ENCODE measurements at places on chromosomes 5 and 9.
A peak's percentile ranks its signal among the peaks of the same experiment; 100 is the strongest.

GRCh38 chr9:32344551-32345182, 39.8 kb upstream of the ACO1 start:
- no peak for DNase-seq

- DNase-seq, result peak; percentile 30
Measured at GRCh38 chr9:125748446-125749099, 1.4 kb downstream of the PBX3 start.

DNA sequence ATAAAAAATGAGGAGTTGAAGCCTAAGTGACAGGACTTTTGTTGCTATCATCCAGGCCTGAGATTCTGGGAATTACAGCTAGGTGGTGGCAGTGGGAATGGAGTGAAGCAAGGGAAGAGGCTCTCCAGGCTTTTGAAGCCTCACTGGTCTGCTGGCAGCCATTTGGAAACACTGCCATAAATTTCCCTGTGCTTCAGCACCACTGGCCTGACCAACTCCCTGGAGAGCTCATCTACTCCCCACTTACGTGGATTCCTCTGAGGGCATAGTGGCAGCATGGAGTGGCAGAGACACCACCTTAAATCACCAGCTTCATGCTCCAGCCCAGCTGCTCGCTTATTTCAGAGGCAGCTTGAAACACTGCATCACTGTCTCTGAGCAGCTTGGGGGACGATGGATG, 518.2 kb downstream of the TLR4 start:
- DNase-seq, result no peak

DNA sequence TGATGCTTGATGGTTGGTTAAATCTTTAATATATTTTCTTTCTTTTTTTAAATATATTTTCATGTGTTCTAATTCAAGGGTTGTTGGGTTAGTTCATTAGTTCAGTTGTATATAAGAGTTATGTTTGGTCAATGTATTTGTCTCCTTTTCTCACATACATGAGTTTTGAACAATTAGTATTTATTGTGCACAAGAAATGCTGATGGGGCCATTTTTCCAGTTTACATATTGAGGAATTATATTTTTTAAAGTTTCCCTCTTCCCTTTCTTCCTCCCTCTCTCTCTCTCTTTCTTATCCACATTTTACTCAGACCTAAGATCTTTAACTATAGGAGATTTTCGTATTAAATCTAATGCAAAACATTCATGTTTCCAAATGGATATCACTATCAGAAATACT, 74.0 kb downstream of the LNPEP start:
- no peak for DNase-seq

DNA sequence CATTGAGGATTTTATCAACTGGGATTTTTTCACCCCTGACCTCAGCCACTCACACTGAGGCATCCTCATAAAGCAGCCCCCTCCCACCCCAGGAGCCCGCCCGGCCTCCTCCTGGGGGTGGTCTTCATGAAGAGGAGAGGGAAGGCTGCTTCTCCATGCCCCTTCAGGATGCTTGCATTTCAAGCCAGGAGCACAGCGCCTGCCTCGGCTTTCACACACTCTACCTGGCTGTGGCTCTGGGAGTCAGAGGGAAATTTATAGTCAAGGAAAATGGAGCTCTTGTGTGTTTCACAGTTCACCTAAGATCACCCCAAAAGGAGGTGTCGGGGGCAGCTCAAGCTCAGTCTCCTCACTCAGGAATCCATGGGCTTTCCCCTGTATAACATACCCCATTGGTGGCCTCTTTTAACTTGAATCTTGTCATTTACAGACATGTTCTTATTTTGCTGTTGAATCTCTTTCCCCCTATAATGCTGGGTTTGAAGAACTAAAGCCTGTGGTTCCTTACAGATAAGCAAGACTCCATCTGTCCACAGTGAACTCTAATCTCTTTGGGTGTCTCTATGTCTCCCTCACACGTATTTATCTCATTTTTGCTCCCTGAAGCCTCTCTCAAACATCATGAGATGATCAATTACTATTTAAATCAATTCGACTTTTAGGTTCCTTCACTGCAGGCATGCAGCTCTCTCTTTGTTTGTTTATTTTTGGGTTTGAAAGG, 22.6 kb upstream of the IQGAP2 start:
- DNase-seq, result no peak

DNA sequence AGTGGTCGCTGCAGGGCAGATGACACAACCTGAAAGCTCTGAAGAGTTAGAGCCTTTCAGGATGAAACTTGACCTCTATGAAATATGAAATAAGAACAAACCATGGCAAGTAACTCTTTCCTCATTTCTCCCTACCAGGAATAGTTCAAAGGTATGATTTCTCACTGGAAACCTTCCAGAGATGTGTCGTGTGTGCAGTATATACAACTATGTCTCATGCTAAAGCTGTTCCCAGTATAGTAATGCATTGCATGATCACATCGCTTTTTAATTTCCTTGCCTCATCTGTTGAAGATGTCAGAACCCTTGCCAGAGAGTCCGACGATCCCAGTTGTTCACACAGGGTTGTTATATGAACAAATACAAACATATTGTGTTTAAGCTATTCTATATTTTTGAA, 45.8 kb upstream of the RGMB start:
- no peak for DNase-seq

- peak; percentile 18 for DNase-seq
Measured at GRCh38 chr5:39274398-39275085, 55.2 kb upstream of the FYB1 start.

DNA sequence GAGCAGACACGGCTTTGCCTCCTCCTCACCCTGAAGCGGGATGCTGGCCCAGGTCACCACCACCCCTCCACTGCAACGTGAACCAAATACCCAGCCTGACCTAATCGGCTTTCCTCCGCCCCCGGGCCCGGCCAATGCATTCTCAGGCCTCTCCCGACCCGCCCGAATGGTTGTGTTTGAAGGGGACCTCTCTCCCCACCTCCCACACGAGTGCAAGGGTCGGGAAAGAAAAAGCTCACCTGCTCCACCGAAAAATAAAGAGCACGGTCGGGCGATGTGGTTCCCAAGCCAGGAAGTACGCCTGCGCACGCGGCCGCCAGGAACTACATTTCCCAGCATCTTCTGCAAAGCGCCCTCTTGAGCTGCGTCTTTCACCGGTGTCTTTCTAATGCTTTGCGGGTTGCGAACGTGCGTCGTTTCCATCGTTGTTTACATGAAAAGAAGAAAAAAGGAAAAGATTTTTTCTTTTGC, at the start of gene ZNF883:
Gene ZNF883 (minus strand): TSS at position 282 of the 471 bp plus-strand sequence.
- DNase-seq, result peak; percentile 9

- DNase-seq, result no peak
Measured at GRCh38 chr5:73763300-73764032, 137.5 kb downstream of the ARHGEF28 start.

GRCh38 chr9:109164042-109164441, 3.0 kb downstream of the FRRS1L start:
- DNase-seq, result no peak

DNA sequence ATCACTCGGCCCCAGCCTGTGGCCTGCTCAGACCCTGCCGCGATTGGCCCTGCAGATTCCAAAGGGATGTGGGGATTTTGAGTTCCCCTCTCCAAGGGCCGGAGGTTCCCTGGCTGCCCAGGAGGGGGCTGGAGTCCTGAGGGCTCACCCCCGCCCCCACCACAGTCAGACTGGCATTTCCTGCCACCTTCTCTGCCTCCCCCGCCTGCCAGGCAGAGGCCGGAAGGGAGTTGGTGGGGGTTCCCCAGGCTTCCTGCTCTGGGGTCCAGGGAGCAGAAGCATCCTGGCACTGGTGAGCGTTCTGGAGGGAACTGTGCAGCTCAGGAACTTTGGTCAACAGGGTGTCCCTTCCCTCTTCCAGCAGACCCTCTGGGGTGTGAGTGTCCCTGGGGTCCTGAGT, 70.6 kb downstream of the RXRA start:
- DNase-seq, result peak; percentile 61

DNA sequence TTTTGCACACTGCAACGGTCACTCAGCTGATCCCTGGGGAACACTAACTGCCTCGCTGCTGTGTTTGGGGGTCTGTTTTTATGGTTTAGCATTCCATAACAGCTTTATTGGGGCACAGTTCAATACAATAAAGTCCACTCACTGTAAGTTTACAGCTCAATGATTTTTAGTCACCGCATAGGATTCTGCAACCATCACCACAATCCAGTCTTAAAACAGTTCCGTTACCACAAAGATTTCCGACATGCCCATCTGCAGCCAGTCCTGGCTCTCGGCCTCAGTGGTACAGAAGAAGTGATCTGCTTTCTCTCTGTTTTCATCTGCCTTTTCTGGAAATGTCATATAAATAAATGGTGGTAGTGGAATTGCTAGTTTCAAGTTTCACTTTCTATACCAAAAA, 23.6 kb downstream of the OR2V2 start:
- DNase-seq, result no peak

GRCh38 chr5:14545308-14545707, 36.3 kb upstream of the OTULINL start:
- DNase-seq, result no peak

DNA sequence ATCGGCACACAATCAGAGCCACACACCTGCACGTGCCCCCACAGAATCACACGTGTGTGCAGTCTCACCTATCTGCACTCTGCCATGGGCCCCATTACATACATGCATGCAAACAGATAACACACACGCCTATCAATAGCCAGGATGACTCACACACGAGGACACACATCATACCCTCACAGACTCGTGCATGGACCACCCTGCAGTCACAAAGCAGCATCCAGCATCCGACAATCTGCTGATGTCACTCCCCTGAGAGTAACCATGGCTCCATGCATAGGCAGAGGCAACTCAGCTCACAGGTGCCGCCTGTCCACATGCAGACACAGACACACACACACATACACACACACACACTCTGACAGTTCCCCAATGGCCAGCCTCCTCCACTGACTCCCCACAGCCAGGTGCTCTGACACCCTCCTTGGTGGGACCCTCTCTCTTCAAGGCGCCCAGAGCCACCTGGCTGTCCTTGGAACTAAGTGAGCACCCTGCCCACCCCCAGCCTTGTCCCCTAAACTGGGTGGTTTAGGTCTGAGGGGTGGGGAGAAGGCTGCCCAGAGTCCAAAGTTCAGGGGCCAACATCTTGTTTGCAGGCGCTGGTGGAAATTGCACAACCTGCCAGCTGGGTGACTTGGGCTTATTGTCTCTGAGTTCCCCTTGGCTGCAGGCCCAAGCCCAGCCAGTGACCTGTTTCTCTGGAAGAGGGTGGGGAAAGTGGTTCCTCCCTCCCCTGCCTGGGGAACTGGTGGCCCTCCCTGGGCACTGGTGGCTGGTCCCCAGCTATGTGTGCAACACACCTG, 34.6 kb upstream of the NEK6 start:
- no peak for DNase-seq

- no peak for DNase-seq
Measured at GRCh38 chr9:37215830-37216229, 95.5 kb downstream of the ZCCHC7 start.

GRCh38 chr9:1514250-1514649, 464.1 kb downstream of the DMRT2 start:
- DNase-seq, result no peak

DNA sequence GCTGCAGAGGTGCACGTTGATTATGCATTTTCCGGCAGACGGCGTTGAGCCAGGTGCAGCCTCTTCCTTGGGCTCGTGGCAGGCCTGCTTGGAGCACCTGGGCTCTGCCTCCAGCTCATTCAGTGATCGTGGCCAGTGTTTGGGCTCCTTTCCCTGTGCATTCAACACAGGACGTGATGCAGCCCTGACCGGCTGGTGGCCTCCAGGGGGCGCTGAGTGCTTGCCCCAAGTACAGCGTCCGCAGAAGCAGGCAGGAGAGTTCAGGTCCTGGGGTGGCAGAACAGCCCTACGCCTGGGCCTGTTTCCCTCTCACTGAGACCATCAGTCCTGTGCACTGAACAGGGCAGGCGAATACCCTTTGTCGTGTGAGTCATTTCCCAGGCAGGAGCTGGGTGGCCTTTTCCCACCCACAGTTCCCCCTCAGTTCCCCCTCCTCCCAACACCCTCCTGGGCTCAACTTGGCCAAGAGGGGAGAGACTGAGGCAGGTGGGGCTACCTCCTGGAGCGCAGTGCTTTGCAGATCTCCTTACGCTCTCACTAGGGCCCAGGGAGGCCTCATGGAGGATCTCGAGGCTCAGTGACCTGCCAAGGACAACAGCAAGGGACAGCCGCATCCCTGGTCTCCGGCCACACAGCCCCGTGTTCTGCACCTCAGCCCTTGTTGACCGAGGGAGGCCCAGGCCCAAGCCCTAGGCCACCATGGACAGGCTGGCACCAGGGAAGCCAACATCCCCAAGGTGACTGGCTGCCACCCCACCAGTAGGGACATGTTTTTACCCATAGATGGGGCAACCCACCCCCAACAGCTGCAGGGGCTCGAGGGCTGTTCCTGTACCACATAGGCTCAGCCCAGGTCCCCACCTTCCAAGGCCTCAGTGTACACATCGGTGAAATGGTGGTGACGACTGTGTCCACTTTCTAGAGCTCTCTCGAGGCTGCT, 52.9 kb downstream of the LRSAM1 start:
- peak; percentile 59 for DNase-seq

GRCh38 chr5:77391240-77391765, 100.8 kb downstream of the WDR41 start:
- DNase-seq, result no peak

DNA sequence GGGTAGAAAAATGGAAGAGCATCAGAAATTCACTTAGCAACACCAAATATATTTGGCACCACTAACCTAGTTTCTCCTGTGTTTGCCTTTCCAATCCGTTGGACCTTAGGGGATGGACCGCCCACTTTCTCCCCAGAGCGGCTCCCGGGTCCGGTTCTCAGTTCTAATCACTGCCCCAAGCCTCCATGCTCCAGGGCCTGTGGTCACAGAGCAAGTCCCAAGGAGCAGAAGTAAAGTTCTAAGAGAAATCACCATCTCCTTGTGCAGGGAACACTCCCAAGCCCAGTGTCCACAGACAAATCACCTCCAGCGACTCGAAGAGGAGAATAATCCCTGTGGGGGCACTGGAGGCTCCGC, 728 bp upstream of the SLC1A1 start:
- no peak for DNase-seq

- DNase-seq, result no peak
Measured at GRCh38 chr5:135063056-135063445, 29.0 kb upstream of the PITX1 start.

- DNase-seq, result no peak
Measured at GRCh38 chr5:116488356-116489041, 86.1 kb downstream of the SEMA6A start.
